ENCODE measurements at places on chromosomes 2 and 18. TPM values are rescaled to one million over a fixed set of nuclear protein-coding genes. Genes with fewer than 3 reads are reported as not detected.
A peak's percentile ranks its signal among the peaks of the same experiment; 100 is the strongest.

DNA sequence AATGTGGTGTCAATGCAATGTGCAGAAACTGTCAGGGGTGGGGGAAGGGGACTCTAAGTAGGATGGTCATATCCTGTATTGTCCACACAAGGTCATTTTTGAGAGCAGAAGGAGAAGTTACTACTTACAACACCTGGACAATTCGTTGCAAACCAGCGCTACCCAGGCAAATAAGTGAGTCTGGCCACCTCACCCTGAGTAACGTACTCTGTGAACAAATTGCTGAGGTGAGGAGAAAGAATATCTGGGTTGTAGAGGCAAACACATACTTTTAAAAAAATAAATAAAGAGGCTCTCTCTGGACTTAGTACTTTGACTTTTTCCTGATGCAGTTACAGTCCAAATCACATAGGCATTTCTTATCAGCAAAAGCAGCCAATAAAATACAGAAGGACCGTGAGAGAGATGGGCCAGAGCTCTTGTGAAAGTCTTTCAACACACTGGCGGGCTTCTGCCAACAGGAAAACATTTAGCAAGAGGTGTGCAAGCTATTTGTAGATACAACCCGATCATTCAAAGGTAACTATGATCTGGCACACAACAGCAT, 268.2 kb upstream of the ID2 start:
- DNase-seq: no peak

- DNase-seq: no peak
Observed at GRCh38 chr2:70354264-70354949, 52.5 kb upstream of the FAM136A start.

DNA sequence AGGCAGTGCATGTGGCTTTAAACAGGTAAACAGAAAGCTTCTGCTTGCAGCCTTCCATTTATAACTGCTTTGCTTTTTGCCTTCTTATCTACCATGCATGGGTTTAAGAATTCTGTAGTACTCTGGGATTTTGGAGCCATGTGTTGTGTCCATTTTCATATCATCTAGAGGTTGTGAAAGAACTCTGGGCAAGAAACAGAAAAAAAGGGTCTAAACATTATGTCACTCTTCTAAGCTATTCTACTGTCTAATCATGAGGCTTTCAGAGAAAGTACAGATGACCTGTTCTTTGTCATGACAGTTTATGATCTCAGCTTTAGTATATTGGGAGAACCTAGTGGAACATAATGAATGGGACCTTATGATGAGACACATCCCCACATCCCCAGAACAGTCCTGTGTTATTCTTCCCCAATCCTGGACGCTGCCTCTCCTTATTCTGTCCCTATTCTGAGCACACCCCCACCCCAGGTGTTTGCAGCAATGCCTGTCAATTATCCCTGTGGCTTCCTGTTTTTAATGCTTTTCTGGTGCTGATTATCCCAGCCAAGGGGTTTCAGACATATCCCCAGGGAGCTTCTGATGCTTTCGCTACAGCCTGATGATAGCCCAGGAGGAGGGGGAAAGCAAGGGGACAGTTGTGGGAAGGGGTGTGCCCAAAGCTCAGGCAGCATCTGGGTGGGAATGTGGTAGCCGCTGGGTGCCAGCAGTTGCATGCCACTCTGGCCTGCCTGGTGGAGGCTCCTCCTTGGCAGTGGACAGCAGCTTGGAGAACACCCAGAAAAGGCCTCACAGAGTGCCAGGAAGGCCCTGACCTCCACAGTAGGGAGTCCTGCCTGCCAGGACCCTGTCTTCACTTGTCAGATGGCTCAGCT, 169.5 kb upstream of the MAP3K20 start:
- DNase-seq: no peak

DNA sequence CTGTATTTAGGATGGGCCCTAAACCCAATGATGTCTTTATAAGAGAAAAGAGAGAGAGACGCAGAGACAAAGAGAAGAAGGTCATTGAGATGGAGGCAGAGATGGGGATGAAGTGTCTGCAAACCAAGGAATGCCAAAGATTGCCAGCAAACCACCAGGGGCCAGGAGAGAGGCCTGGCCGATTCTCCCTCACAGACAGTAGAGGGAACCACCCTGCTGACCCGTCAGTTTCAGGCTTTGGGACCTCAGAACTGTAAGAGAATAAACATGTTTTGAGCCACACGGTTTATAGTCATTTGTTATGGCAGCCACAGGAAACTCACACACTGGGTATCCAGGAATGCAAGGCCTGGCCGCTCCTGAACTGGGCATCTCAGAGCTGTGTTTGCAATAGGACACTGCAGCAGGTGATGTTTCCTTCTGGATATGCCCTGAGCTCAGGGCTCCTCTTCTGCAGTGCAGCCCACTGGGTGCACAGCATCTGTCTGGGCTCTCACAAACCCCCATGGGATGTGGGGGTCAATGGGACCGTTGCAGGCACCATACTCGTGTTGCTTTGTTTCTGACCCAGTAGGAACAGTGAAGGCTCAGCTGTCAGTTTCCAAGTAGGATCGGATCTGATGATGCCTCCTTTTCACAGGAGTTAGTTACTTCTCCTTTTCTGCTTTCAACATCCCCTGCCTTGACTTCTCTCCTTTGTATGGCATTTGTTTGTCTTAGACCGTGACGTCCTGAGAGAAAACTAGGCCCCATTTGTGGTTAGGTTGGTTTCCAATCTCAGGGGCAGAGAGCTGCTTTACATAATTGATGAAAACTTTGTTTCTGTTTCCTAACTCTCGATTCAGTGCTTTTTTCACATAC, 20.8 kb downstream of the PTPN18 start:
- no peak for DNase-seq

DNA sequence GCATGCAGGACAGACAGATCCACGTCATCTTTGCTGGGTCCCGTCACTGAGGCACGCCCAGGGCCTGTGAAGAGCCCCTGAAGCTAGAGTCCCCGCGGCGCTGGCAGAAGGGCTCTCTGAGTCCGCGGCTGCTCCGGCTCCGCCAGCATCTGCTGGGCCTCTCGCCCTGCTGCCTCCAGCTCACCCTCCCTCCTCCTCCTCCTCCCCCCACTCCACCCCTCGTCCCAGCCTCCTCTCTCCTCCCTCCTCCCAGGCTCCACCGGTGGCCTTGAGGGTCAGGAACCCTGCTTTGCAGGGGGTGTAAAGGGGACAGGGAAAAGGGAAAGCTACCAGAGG, at the start of gene TNS1:
Gene TNS1, minus strand, starts transcription at position 151 of the 336 bp plus-strand sequence. Its CDS starts 123 bp downstream, at position 28.
- DNase-seq: no peak

- no peak for DNase-seq
Observed at GRCh38 chr2:37526323-37526722, 145.1 kb downstream of the CDC42EP3 start.

DNA sequence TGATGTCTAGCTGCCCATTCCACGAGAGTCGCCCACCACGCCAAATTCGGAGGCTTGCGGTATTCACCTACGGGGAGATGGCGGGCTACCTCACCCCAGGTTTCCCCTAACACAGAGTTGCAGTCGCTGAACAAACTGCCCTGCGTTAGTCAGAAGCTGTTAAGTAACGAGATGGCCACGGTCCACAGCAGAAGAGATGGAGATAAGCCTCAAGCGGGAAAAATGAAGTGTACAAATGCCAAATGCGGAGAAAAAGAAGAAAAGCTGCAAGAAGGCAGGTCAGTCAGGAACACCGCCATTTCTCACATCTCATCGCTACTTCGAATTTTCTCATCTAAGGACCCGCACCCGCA, 425 bp downstream of the ASB3 start:
- no peak for DNase-seq

- DNase-seq: no peak
Observed at GRCh38 chr2:94997981-94998930, 27.3 kb upstream of the MAL start.

GRCh38 chr2:37767046-37767445, 95.6 kb upstream of the CDC42EP3 start:
- DNase-seq: no peak

DNA sequence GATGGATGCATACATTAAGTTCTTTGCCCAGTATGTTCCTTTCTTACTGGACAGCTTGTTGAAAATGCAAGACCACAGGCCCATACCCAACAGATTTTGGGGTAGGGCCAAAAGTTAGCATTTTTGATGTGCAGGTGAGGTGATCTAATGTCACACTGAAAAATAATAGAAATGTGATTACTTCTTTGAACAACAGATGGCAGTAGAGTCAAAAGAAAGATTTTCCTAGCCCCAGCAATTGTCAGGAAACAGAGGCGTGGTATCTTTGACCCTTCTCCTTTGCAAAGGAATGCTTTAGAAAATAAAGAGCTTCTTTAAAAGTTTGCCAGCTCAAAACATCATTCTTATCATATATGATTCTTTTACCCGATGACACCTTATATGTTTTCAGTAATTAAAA, 343.6 kb upstream of the SYT4 start:
- DNase-seq: peak; percentile 19

DNA sequence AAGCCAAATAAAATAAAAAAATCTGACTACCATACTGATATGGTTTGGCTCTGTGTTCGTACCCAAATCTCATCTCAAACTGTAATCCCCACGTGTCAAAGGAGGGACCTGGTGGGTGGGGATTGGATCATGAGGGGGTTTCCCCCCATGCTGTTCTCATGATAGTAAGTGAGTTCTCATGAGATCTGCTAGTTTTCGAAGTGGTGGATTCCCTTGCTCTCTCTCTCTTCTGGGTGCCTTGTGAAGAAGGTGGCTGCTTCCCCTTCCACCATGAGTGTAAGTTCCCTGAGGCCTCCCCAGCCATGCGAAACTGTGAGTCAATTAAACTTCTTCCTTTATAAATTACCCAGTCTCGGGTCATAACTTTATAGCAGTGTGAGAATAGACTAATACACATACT, 123.8 kb upstream of the WDSUB1 start:
- DNase-seq: no peak

GRCh38 chr2:20065885-20066602, 14.6 kb upstream of the LAPTM4A start:
- no peak for DNase-seq

DNA sequence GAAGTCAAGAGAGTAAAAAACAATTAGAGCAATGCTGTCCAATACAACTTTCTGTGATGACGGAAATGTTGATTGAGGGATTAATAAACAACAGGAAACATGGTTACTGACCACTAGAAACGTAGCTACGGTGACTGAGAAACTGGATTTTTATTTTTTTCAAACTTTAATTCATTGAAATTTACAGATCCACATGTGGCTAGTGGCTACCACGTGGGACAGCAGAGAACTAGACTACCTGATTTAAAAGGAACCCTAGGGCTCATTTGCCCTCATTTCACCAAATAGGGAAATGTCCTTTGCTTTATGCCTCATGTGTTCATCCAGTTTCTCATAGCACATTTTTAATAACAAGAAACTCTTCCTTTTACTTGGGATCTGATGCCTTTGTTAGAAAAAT, 413.0 kb downstream of the TGIF1 start:
- no peak for DNase-seq

DNA sequence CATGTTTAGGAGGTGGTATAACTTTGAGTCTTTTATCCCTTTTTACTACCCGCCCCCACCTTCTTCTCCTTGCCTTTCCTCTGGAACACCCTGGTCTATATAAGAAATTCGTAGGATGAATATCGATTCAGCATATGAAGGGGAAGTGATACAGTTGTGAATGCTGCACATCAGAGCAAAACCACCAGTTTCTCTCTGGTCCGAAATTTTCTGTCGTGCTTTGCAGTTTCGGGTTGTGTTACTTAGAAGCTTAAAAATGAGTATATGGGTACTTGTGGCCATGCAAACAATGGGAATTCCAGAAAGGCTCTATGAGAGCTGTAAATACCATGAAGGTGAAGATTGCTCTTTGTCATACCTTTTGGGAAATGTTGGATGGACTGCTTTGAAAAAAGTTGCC, 60.6 kb downstream of the DAW1 start:
- DNase-seq: no peak

Gene FZD7
- 57.5 TPM for polyA plus RNA-seq

Gene KIAA2012
- polyA plus RNA-seq: 0.11 TPM

Gene ANO7
- 1.9 TPM for polyA plus RNA-seq

Gene C2orf15
- 9.9 TPM for polyA plus RNA-seq

Gene HOXD4
- polyA plus RNA-seq: 47.8 TPM
